ENCODE measurements at places on chromosomes 16 and 17.

GRCh38 chr16:57000271-57001025, 11.1 kb downstream of the NLRC5 start:
- DNase-seq, result peak; percentile 53

GRCh38 chr16:87412996-87413421, 20.9 kb downstream of the MAP1LC3B start:
- no peak for DNase-seq

GRCh38 chr16:20844054-20844453, 37.7 kb downstream of the REXO5 start:
- no peak for DNase-seq

DNA sequence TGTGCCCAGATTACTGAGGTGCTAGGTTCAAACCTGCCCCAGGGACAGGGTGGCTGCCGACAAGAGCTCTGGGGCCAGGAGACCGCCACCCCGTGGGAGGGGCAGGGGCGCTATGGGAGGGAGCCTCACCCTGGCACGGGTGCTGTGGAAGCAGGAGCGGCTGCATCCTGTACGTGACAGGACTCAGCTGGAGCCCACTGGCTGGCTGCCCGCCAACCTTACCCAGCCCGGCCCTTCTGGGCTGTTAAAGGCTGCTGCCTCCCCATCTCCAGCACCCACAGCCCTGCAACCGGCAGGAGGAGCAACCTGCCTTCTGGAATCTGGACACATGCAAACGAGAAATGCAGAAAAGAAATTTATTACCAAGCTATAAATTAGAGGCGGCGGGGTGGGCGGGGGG, 11.2 kb downstream of the PAM16 start:
- DNase-seq, result no peak

DNA sequence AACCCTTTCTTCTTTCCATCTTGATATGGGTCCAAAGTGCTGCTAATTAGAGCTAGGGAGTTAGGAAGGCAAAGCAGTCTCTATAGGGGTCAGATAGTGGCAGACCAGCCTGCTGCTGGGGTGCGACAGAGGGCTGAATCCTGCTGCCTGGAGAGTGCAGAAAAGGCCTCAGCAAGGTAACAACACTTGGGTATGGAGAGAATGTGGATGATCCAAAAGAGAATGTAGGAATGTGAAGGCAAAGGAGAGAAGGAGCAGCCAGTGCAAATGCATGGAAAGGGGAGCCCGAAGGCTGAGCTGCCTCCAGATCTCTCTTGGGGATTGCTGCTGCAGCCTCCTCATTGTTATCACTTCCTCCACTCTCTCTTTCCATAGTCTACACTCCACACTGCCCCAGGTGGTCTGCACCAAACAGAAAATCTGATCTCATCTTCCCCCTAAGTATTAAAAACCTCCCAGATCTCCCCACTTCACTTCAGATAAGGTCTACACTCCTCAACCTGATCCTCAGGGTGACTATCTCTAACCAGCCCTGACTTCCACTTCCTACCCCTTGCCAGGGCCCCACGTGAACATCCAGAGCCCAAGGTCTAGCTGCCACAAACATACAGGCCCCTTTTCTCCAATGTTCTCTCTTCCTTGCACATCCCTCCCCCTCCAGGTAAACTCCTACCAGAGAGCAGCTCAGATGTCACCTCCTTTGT, 28.8 kb downstream of the TOM1L2 start:
- DNase-seq, result no peak

- no peak for DNase-seq
Observed at GRCh38 chr16:74811911-74812310, 37.3 kb upstream of the FA2H start.

DNA sequence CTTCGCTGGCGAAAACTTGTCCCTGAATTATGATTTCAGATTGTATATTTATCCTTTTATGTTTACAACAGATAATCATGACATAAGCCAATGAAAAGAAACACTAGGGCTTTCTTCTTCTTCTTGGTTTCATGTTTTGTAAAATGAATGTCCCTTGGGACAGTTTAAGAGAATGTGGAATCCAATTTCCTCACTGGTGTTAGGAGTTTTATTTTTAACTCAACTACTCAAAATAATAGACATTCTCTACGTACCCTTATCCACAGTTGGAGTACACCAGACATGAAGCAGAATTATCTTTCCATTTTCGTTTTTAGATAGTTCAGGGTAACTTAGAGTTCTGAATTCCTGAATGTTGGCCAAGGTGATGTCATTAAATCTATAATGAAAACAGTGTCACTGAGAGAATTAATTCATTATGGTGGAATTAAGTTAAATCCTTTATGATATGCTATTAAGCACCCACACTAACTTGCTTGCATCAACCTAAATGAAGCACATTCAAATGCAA, 43.4 kb downstream of the IRX6 start:
- no peak for DNase-seq
